ENCODE measurements at places on chromosomes 11 and 22.
A peak's percentile ranks its signal among the peaks of the same experiment; 100 is the strongest.

- peak; percentile 61 for DNase-seq
These were observed 8.5 kb upstream of the FXYD6 start for GRCh38 chr11:117884994-117885393.

DNA sequence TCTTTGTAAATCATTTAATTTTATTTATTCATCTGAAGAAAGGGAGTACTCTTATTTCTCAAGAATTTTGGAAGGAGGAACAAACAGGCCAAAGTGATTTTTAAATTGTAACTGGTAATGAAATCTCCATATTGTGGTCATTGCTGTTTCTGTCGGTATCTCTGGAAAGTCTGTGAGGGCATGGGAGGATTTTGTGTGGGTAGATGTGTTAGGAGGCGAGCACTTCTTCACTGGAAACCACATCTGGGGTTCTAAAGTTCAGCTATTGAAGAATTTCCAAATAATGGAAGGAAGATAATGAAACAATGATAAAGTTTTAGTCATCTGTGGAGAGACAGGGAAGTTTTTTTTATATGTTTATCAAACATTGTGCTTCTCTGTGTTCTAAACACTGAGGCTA is 6.6 kb downstream of the TRIM34 start:
- no peak for DNase-seq

- no peak for DNase-seq
These were observed 340.5 kb downstream of the BUD13 start for GRCh38 chr11:116432301-116432700.

- no peak for DNase-seq
These were observed 10.4 kb downstream of the LARGE1 start for GRCh38 chr22:33909911-33910310.

- peak; percentile 59 for DNase-seq
These were observed 93.8 kb upstream of the BLID start for GRCh38 chr11:122209619-122210366.

GRCh38 chr11:34203377-34203871 is 98.0 kb downstream of the NAT10 start:
- DNase-seq = no peak

Data from AG04450 (cell line).